ENCODE measurements at places on chromosomes 13 and 19.
A peak's percentile ranks its signal among the peaks of the same experiment; 100 is the strongest.

DNA sequence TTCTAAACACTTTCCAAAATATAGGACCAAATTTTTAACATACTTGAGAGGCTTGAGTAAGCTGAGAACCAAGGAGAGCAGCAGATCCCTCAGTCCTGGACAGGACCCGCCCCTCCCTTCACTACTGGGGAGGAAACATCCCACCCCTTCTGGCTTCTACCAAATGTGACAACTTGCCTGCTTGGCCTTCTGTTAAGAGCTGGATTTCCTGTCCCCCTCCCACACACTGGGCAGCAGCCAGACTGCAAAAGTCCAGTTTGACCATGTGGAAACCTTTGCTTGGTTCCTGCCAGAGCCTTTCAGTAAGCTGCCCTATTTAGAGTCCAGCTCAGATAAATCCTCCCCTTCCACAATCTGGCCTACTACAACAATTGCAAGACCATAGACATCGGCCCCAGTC, 84.3 kb downstream of the FGF14 start:
- no peak for DNase-seq

DNA sequence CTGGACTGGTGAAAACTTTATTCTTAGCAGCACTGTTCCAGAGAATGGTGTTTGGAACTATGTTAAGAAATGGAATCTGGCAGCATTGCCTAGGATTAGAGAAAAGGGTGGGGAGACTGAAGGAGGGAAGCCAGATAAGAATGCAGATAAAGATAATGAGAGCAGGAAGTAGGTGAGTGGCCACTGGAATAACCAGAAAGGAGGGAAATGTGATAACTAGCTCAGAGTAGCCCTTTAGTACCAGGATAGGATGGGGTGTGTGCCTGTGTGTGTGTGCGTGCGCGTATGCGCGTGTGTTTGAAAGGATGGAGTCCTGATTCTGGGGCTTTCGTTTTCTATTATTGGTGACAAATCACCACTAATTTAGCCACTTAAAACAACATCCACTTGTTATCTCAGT, 33.4 kb upstream of the FRY start:
- no peak for DNase-seq

DNA sequence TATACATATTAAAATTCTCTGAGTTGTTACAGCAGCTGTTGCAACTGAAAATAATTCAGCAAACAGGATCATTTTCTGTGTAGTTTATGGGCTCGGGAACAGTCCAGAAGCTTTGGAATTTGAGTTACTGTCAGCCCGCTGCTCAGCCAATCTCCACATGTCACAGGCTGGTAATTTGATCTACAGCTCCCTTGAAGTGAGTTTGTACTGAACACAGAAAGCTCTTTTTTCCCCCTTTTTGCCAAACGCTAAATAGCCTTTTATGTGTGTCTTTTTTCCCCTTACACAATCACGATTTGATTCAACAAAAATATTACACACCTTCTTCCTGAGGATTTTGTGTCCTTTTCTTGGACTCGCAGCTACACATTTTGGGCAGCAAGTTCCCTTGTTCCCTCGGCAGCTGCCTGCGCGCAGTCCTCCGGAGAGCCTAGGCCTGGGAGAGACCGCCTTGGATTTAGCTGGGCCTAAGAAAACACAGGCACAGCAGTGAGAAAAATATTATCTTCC, 371.4 kb downstream of the KCNRG start:
- no peak for DNase-seq

GRCh38 chr19:46484656-46485055, 11.0 kb downstream of the PNMA8B start:
- DNase-seq: no peak

DNA sequence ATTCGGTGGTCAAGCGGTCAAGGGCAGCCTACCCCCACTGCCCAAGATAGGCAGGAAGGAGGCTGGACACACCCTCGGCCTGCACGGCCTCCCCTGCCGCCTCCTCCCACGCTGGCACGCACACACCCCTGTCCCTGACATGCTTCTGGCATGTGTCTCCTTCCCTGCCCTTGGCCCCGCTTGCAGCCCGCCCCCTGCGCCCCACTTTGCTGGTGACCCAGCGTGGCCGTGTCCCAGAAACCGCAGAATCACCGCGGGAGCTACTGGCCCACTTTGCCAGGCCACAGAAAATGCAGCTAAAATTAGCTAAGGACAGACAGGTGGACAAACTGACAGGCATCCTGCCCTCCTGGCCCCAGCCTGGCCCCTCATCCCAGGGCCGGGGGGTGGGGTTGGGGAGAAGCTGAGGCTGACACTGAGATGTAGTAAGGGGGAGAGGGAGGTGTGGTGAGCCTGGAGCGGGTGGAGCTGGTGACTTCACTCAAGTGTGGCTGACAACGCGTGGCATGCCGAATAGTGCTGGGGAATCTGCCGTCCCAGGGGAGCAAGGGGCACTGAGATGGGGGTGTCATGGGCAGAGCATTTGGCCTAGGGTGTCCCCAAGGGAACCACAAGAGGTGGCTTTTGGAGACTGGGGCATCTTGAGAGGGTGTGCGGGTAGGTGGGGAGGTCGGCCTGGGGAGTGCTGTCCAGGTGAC, 2.4 kb downstream of the SHANK1 start:
- DNase-seq: no peak

DNA sequence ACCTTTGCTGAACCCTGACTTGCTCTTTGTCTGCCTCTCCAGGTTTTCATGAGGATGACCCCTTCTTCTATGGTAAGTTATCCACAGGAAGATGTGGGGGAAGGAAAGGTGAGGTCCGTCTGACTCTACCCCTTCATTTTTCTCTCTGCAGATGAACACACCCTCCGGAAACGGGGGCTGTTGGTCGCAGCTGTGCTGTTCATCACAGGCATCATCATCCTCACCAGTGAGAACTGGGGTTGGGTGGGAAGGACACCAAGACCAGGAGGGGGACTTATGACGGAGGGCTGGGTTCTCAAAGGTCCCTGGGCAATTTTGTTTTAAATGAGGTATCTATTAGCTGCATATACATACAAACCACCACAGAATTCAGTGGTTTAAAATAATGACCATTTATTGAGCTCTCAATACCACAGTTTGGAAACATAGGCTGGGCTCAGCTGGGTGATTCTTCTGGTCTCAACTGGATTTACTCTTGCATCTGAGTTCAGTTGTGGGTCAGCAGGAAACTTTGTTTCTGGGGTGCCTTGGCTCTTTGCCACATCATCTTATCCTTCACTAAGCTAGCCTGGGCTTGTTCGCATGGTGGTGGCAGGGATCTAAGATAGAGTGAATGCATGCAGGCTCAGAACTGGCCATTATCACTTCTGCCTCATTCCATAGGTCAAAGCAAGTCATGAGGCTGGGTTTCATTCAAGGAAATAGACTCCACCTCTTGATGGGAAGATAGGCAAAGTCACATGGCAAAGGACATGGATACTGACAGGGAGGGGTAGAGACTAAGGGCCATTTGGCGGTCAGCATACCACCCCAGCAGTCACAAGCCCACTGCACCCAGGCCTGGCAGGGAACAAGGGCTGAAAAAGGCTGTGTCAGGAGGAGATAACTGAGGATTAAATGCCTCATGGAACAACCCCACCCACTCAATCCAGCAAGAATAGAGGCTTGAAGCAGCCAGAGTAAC, 11.8 kb downstream of the FXYD5 start:
- DNase-seq: no peak

DNA sequence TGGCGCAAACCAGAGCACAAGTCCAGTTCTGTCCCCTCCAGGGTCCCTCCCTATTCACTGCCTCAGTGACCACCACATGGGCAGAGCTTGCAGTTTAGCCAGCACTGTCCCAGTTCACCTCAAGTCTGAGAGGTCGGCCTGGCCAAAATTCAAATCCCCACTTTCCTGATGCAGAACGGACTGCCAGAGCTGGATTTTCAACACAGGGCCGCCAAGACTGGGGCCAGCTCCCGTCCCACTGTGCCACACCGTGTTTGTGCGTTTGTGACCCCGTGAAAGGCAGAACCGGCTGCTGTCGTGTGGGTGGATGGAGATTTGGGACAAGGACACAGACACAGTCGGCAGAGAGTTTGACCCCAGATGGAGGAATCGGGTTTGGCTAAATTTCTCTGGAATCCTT, 176.7 kb downstream of the URI1 start:
- no peak for DNase-seq

GRCh38 chr19:9430444-9430843, 4.9 kb downstream of the ZNF266 start:
- no peak for DNase-seq

- no peak for DNase-seq
Measured at GRCh38 chr19:24054044-24054935, 32.7 kb upstream of the ZNF254 start.

DNA sequence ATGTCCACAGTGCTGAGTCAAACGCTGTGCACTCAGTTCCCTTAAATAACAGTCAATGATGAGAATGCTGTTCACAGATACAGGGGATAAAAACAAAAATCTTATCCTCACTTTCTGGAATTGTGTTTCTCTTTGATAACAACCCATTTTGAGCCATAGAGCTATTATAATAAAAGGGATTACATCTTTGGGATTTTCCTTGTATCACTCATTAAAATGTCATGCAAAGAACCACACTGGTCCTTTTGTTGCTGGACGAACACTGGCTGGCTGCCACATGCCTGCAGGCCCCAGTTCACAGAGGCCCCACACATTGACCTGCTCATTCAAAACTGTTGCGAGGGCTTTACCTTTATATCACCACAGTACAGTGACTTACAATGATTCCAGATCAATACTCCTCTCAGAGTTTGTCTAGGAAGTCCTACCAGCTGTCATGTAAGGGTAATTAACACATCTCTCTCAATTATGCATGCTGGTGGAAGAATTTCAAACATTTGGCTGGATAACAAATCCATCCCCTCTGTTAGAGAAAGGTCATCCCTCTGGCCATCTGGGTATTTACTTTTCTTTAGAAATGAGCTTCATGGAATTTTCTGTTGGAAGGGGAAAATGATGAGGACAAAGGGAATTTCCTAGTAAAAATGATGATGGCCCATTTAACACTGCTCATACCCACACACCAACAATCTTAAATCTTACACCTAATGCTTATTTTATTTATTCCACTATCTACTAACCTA, 85.9 kb downstream of the MBNL2 start:
- DNase-seq: no peak

DNA sequence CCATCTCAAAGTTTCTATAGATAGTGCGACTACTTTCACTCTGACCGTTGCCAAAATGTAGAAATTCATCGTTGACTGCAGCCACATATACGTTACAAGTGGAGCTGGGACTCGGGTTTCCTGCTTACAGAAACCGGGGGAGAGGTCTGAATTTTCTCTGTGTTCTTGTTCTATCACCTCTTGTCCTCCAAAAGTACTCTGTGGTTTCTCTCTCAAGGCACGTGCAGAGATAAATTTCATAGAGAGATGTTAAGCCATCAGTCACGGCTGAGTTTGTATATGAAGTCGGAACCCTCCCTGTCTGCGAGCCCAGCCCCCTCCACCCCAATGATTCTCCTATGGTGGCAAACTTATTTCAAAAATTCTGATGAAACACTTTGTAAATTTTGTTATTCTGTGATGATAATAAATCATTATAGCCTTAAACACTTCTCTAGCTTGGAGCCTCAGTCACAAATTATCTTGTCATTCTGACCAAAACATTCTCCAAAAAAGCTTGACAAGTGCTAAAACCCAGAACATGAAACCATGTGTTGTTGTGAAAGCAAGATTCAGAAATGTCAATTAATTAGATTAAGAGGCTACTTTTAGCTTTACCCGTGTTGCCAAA, 87.5 kb downstream of the TSHZ3 start:
- DNase-seq: no peak

DNA sequence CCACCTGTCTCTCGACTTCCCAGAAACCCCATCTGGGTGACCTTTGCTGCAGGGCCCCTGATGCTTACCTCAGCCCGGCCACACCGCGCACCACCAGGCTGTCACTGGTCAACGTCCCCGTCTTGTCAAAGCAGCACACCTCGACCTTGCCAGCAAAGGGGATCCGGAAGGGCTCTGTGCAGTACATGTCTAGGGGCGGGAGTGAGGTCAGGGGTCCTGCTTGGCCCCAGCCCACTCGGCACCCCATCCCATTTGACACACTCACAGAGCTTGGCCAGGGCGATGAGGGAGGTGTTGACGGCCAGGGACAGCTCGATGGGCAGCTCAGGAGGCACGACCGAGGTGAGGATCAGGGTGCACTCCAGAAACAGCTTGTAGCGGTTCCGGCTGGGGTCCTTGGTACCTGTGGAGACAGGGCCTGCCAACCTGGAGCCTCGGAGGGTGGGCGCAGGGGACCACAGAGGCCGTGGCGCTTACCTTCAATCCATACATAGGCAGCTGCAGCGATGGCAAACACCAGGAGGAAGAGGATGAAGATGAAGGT, 8.4 kb downstream of the ATP13A1 start:
- DNase-seq: no peak

GRCh38 chr13:22061806-22062391, 391.0 kb downstream of the FGF9 start:
- DNase-seq: no peak

GRCh38 chr19:11242864-11243797, 3.7 kb downstream of the ANGPTL8 start:
- peak; percentile 70 for DNase-seq

GRCh38 chr13:44340508-44340907, 33.1 kb upstream of the SERP2 start:
- DNase-seq: no peak

GRCh38 chr19:28224441-28224840, 988.5 kb downstream of the UQCRFS1 start:
- no peak for DNase-seq

DNA sequence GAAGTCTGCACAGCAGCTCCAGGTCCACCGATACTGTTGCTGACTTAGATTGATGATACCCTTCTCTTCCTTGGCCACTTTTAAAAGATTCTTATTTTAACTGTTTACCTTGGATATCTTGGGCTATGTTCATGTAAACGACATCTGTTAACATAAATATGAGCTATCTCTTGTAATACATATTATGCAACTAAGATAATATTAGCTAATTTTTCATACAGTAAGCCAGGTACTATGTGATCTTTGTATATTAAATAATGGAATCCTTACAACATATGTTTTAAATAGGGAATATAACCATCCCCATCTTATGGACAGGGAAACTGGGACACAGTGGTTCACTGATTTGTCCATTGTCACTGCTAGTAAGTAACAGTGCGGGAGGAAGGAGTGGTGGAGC, 37.9 kb downstream of the TNFRSF19 start:
- no peak for DNase-seq

- no peak for DNase-seq
Measured at GRCh38 chr19:22945560-22945959, 57.4 kb downstream of the ZNF728 start.

DNA sequence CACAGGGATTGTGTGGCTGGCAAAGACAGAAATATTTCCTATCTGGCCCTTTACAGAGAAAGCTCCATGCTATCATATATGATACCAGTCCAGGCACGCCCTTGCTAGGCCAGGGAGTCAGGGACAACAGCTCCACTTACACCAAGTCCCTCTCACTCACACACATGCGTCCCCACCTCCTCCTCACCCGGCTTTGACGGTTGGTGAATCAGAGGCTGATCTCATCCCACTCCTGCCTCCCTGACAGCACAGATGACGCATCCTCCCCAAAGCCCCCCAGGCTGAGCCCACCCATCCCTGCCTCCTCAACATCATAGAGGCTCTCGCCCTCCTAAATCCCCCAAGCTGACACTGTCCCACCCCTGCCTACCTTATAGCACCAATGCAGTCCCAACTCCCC, 62.7 kb downstream of the F2RL3 start:
- no peak for DNase-seq

GRCh38 chr13:90889906-90890834, 457.3 kb upstream of the MIR17HG start:
- no peak for DNase-seq
